ENCODE measurements at places on chromosomes 2 and 18. TPM values are rescaled to one million over a fixed set of nuclear protein-coding genes. Genes with fewer than 3 reads are reported as not detected.

CWC22 gene
- total RNA-seq: 20.4 TPM

ANXA4 gene
- total RNA-seq: 21.4 TPM

INHA gene
- total RNA-seq: not detected

SNRNP27 gene
- total RNA-seq: 64.6 TPM

SNORC gene
- 0.72 TPM for total RNA-seq

ANKRD53 gene
- not detected for total RNA-seq

CYP27C1 gene
- total RNA-seq: not detected

MYCN gene
- total RNA-seq: 0.19 TPM

REG3A gene
- total RNA-seq: not detected

AOX1 gene
- total RNA-seq: 0.45 TPM

SLC5A7 gene
- total RNA-seq: not detected

MAIP1 gene
- 28.6 TPM for total RNA-seq

DLGAP1 gene
- total RNA-seq: not detected

PSMA8 gene
- total RNA-seq: 2.1 TPM

RNF152 gene
- 0.10 TPM for total RNA-seq

DLX1 gene
- not detected for total RNA-seq

SERPINB5 gene
- not detected for total RNA-seq

SDC1 gene
- total RNA-seq: 0.67 TPM

DNAJC5G gene
- total RNA-seq: not detected

DSG2 gene
- total RNA-seq: 0.45 TPM

ERFE gene
- not detected for total RNA-seq

NEB gene
- total RNA-seq: 0.14 TPM

IL37 gene
- not detected for total RNA-seq
